ENCODE measurements at places on chromosomes 11 and 22.
A peak's percentile ranks its signal among the peaks of the same experiment; 100 is the strongest.

DNA sequence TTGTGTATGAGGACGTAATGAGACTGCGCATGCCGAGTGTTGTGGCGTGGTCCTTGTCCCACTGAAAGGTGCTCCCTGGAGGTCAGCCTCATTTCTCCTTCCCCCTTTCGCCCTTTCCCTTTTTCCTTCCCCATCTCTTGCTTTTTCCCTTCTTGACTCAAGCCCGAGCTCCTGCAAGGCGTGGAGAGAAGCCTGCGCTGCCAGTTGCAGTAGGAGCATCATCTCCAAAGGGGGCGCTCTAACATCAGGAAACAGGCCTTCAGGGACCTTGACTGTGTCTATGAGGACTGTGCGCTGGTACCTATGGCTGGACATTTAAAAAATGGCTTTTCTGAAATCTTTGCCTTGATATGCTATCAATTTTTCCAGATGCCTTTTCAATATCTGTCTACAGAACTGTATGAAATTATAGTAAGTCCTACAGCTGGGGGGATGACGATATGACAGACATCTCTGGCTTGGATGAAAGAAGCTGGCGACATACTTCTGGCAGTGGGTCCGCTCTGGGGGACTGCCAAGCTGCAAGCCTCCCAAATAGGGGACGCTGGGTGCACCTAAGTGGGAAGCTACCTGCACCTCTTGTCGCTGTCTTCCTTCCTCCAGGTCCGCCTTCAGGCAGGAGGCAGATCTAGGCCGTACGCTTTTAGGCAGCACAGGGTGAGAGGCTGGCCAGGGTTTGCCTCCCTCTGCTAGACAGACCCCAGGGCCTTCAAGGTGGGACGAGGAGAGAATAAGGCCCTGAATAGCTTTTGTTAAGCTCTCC is 96.5 kb downstream of the NXPE2 start:
- no peak for DNase-seq

- DNase-seq, result no peak
Observed at GRCh38 chr11:16737818-16738192, 642 bp upstream of the C11orf58 start.

- no peak for DNase-seq
Observed at GRCh38 chr22:23868580-23868979, 10.9 kb downstream of the SLC2A11 start.

DNA sequence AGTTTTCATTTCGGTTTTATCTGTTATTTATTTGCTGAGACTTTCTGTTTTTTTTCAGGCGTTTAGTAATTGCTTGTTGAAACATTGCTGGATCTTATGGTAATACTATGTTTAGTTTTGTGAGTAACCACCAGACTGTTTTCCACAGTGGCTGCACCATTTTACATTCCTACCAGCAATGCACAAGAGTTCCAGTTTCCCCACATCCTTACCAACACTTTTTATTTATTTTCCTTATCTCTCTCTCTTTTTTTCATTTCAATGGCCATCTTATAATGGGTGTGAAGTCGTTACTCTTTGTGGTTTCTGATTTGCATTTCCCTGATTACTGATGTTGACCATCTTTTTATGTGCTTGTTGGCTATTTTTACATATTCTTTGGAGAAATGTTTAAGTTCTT is 23.7 kb downstream of the USP47 start:
- DNase-seq, result no peak

DNA sequence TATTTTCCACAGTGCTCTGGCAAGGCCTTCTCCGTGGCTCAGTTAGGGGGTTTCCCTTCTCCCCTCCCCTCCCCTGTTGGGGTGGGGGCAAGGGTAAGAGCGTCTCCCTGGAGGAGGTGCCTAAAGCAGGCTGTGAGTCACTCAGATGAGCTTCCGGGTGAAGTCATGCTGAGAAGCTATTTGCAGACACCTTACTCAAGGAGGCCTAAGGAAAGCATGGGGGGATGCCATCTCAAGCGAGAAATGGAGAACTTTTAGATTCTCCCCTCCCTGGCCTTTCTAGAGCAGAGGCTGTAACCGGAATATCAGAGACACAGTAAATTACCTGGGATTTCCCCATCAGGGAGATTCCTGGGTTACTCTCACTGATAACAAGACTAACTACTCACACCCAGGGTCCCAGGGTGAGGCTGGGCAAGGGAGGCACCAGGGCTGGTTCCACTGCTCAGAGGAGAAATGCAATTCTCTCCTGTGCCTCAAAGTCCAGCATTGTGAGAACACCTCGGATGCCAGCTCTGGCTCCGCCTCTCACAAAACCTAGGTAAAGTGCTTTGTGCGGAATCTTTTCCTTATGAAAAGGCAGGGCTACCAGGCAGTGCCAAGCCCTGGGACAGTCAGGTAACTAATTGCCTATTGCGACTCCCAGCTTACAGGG is 123.6 kb downstream of the ABTB2 start:
- DNase-seq, result peak; percentile 53

- DNase-seq, result no peak
Observed at GRCh38 chr22:21834869-21835268, 32.6 kb downstream of the MAPK1 start.

- DNase-seq, result no peak
Observed at GRCh38 chr11:729492-730074, 17.7 kb upstream of the TALDO1 start.

- DNase-seq, result no peak
Observed at GRCh38 chr22:25035715-25036114, 83.2 kb downstream of the KIAA1671 start.

- no peak for DNase-seq
Observed at GRCh38 chr11:27451244-27451965, 21.2 kb downstream of the LGR4 start.

GRCh38 chr22:17046566-17047348 is 38.0 kb upstream of the IL17RA start:
- DNase-seq, result no peak

DNA sequence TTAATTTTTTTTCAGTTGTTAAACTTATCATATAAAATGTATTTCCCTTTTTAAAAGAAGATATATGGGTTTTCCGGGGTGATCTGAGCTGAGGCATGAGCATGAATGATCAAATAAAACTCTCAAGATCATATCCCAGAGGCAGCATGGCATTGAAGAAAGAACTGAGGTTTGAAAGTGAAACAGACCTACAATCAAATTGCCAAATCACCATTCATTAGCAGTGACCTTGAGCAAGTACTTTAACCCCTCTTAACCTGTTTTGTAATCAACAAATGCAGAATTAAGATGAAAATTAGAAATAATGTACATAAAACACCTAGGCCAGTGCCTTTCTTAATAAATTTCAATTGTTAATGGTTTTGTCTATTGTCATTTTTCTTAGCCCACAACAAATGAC is 116.0 kb downstream of the RBFOX2 start:
- DNase-seq, result no peak

GRCh38 chr11:37755521-37755920 is 1157.5 kb upstream of the RAG2 start:
- DNase-seq, result no peak

GRCh38 chr11:704781-705645 is 1.0 kb upstream of the EPS8L2 start:
- DNase-seq, result no peak

GRCh38 chr22:17818180-17818579 is 43.9 kb upstream of the BID start:
- DNase-seq, result no peak

DNA sequence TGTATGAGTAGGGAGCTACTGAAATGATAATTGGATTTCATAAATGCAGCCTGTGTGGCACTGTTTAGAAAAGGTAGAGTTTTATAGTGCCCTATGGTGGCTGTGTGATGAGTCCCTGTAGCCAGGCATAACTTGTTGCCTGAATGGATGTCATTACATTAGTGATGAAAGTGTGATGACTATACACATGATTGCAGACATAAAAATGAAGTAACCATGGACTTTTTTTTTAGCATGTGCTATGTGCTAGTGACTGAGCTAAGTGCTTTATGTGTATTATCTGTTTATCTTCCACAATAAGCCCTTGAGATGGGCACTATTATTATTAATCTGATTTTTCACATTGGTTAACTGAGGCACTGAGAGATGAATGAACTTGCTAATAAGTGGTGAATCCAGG is 13.5 kb upstream of the GRAMD1B start:
- DNase-seq, result no peak

DNA sequence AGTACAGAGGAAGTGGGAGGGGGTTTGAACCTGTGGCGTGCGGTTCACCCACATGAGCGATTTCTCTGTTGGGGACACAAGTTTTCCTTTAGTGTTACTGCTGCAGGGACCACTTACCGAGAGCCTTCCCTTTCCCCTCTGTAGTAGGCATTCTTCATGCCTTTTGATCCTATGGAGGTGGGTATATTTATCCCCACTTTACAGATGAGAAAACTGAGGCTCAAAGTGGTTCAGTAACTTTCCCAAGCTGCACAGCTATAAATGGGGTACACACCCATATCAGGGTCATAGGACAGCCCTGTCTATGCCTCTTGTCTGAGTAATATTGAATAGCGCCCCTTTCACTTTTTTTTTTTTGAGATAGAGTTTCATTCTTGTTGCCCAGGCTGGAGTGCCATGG is 3.3 kb upstream of the PHF21B start:
- no peak for DNase-seq

- peak; percentile 57 for DNase-seq
Observed at GRCh38 chr11:13338427-13339069, 61.0 kb downstream of the BMAL1 start.

DNA sequence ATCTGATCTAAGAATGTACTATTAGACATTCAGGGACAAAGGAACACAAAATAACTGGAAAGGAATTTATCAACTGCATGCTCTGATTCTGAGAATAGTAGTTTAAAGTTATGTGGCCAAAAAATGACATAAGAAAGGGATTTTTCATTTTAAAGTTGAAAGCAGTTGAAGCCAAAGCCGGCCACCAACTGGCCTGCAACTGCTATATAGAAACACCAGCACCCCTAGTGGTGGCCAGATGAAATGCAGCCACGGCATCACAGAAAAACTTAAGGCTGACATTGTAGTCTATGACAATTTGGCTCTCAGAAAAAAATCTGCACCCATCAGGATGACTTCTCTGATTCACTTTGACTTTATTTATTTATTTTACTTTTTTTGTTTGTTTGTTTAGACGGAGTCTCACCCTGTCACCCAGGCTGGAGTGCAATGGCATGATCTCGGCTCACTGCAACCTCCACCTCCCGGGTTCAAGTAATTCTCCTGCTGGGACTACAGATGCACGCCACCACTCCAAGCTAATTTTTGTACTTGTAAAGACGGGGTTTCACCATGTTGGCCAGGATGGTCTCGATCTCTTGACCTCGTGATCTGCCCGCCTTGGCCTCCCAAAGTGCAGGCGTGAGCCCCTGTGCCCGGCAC is 59.2 kb downstream of the SLC35F2 start:
- peak; percentile 59 for DNase-seq

DNA sequence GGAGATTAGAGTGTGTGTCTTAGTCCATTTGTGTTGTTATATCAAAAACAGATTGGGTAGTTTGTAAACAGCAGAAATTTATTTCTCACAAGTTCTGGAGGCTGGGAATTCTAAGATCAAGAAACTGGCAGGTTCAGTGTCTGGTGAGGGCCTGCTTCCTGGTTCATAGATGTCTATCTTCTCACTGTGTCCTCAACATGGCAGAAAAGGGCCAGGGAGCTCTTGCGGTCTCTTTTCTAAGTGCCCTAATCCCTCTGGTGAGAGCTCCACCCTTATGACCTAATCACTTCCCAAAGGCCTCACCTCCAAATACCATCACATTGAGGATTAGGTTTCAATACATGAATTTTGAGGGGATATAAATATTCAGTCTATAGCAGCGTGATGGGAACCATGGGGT is 25.5 kb upstream of the AMOTL1 start:
- no peak for DNase-seq

DNA sequence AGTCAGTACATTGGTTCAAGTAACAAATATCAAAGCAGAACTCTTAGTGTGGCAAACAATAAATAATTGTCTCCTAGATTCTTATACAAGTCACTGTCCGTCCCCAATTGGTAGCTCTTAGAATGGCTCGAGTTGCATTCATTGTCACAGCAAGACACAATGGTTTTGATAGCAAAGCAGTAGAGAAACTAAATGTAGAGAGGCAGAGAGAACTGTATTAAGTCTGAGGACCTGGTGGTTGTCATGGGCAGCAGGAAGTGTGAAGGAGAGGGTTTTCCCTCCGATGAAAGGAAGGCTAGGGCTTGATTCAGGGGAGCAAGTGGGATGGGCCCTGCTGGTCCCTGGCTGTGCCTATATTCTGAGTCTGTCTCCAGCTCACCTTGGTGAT is 36.6 kb downstream of the RCOR2 start:
- no peak for DNase-seq

DNA sequence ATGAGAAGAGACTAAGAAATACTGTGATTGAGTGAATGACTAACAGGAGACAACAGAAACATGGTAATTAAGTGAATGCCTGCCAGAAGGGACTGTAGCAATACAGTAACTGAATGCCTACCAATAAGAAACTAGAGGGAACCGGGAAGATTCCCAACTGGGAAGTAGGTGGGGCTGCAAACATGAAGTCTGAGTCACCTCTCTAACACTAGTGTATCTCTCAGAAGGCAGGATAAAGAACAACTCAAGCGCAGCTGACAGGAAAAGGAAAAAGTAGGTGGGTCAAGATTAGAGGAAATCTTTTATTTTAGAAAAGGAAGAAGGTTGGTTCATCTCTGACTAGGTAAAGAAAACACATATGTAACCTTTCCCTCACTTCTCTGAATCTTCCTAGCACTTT is 14.0 kb downstream of the C11orf42 start:
- peak; percentile 91 for DNase-seq

DNA sequence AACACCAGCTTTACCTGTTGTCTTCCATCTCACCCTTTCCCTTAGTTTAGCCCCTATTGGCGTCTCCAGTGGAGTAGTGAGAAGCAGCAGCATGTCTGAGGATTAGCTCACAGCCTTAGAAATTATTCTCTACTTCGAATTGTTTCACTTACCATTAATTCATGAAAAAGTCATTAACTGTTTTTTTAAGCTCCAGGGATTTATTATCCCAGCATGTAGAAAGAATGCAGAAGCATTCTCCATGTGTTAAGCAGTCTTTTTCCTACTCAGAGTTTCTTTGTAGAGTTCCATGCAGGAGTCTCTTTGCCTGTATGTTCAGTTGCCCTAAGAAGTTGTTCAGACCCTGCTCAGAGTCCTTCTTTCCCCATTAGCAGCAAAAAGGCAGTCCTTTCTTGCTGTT is 137.9 kb upstream of the RASSF10 start:
- DNase-seq, result no peak

GRCh38 chr11:48093795-48094642 is 113.7 kb downstream of the PTPRJ start:
- no peak for DNase-seq

- DNase-seq, result no peak
Observed at GRCh38 chr11:9210224-9210921, 54.8 kb downstream of the DENND5A start.

- no peak for DNase-seq
Observed at GRCh38 chr22:20015971-20016733, 471 bp downstream of the ARVCF start.

Measured in HCEC 1CT (cell line).